ENCODE measurements at places on chromosomes 11 and 22.

- DNase-seq, result no peak
These were observed 404.6 kb upstream of the DDI1 start for GRCh38 chr11:103631841-103632240.

- no peak for DNase-seq
These were observed 78.4 kb downstream of the MYO7A start for GRCh38 chr11:77206264-77207018.

- no peak for DNase-seq
These were observed 257.8 kb downstream of the JRKL start for GRCh38 chr11:96647621-96648020.

GRCh38 chr22:42357221-42357620, 75.0 kb downstream of the NFAM1 start:
- DNase-seq, result no peak

DNA sequence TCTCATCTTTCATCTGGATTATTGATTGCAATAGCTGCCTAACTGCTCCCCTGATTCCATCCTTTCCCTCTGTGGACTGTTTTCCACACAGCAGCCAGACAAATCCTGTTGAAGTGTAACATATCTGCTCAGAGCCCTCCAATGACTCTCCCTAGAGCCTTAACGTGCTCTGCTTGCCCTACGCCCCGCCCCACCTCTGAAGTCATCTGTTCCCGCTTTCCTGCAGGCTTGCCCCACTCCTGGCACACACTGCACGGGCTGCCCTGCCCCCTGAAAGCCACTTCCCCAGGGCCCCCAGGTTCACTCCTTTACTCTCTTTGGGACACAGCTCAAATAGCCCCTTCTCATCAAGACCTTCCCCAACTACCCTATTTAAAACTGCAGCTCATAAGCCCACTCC, 59.5 kb downstream of the NECTIN1 start:
- DNase-seq, result no peak

- no peak for DNase-seq
These were observed 92.5 kb downstream of the CEP164 start for GRCh38 chr11:117420143-117420485.

- no peak for DNase-seq
These were observed 116.9 kb downstream of the STK33 start for GRCh38 chr11:8477151-8477550.
